Aorta (tissue), 5 donors: ENCODE measurements at places on chromosomes 16 and 17. TPM values are rescaled to one million over a fixed set of nuclear protein-coding genes. Genes with fewer than 3 reads are reported as not detected.

GRCh38 chr16:2776500-2777139 is 460 bp downstream of the ELOB start:
- peak; percentile 58 for DNase-seq

DNA sequence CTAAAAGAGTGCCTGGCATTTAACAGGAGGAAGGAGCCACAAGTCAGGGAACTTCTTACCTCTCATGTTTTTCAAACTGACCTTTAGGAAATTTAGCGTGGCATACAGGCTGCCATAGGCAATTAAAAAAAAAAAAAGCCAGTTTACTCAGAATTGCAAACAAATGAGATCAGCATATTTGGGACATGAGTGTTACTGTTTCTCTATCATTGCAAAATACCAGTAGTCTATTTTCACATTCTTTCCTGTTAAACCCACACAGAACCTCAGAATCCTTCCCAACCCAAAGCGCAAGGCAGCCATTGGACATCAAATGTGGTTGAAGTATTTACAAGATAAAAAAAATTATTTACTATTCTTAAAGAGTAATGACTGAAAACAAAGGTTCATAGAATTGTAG is 366.4 kb upstream of the DYNLRB2 start:
- no peak for DNase-seq

GRCh38 chr16:81080233-81080632 is 3.2 kb upstream of the C16orf46 start:
- no peak for DNase-seq

Gene TM4SF5
- total RNA-seq: not detected

DNA sequence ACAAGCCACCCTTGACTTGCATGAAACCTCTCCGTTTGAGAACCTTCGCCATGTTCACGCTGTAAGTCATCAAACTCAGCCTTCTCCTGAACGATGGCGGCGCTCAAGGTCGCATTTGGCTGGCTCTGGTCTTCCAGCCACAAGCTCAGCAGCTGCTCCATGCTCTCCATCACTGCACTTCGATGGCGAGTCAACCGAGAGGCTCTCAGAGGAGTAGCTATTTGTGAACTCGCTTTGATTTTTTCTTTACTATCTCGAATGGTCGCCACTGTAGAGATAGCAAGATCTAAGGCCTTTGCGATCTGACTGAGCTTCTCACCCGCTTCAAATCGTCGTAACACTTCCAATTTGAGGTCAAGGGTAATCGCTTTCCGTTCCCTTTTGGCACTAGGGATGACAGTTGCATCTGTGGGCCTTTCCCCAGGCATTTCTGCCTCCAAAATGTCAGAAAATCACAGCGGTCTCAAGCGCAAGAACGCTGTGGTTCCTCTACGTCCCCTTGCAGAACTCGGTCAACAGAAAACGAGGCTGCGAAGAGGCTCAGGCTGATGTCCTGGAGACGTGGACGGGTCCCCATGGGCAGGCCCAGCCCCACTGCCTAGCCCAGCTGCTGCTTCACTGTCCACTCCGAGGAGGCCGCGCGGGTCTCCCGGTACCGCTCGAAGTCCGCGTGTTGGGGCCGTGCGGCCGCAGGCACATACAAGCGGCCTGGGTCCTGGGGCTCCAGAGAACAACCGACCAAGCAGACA is 23.1 kb downstream of the DEF8 start:
- DNase-seq: peak; percentile 62

DNA sequence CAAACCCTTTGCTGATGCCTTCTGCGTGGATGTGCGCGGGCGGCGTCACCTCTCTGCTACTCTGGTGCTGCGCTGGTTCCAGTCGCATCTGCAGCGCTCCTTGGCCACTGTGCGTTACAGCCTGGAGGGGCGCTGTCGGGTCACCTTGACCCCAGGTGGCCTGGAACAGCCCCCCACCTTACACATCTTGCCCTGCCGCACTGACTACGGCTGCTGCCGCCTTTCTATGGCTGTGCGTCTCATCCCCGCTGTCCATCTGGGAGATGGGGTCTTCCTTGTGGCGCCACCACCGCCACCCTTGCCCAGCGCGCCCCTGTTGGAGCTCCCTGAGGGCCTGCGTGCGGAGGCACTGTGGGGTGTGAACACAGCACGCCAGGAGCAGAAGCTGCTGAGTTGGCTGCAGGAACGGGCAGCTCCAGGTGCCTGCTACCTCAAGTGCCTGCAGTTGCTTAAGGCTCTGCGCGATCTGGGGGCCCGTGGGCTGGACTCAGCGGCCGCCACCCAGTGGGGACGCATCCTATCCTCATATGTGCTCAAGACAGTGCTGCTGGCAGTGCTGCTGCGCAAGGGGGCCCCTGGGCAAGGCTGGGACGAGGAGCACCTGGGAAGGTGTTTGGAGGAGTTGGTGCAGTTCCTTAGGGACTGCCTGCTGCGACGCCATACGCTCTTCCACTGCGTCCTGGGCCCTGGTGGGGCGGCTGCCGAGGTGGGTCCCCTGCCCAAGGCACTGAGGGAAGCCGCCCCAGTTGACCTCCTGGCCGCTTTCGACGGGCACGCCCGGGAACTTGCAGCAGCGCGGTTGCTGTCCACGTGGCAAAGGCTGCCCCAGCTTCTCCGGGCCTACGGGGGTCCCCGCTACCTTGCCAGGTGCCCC is 1.6 kb downstream of the ITPRIPL2 start:
- no peak for DNase-seq

DNA sequence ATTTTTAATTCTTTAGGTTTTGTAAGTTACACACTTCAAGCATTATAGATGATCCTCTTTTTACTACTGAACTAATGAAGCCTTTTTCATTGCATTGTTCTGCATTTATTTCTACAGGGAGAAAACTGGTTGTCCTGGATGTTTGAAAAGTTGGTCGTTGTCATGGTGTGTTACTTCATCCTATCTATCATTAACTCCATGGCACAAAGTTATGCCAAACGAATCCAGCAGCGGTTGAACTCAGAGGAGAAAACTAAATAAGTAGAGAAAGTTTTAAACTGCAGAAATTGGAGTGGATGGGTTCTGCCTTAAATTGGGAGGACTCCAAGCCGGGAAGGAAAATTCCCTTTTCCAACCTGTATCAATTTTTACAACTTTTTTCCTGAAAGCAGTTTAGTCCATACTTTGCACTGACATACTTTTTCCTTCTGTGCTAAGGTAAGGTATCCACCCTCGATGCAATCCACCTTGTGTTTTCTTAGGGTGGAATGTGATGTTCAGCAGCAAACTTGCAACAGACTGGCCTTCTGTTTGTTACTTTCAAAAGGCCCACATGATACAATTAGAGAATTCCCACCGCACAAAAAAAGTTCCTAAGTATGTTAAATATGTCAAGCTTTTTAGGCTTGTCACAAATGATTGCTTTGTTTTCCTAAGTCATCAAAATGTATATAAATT is 53.0 kb downstream of the TUBD1 start:
- no peak for DNase-seq

- DNase-seq: peak; percentile 42
Measured at GRCh38 chr16:85832570-85833218, 33.2 kb downstream of the COX4I1 start.

Gene CBX4
- total RNA-seq: 10.7 TPM

Gene PRDM7
- not detected for total RNA-seq

GRCh38 chr17:42407289-42407836 is 15.7 kb downstream of the CAVIN1 start:
- peak; percentile 86 for DNase-seq

Gene KRT12
- not detected for total RNA-seq

- DNase-seq: peak; percentile 69
Measured at GRCh38 chr17:79080761-79081290, 6.2 kb downstream of the ENGASE start.

Gene GDPD1
- 3.8 TPM for total RNA-seq

Gene MRPS7
- total RNA-seq: 26.6 TPM

GRCh38 chr16:17359788-17360390 is 110.9 kb downstream of the XYLT1 start:
- DNase-seq: no peak

- no peak for DNase-seq
Measured at GRCh38 chr17:40352779-40353394, 11.7 kb downstream of the GJD3 start.

GRCh38 chr17:76005263-76006149 is 4.9 kb downstream of the CDK3 start:
- DNase-seq: peak; percentile 89

Gene ZNF200
- 8.1 TPM for total RNA-seq

Gene CRLF3
- total RNA-seq: 11.3 TPM

Gene ASPHD1
- 0.39 TPM for total RNA-seq

Gene DDX52
- 25.2 TPM for total RNA-seq

GRCh38 chr17:39919087-39919683 is 750 bp upstream of the GSDMB start:
- no peak for DNase-seq

Gene FAM171A2
- 0.45 TPM for total RNA-seq

DNA sequence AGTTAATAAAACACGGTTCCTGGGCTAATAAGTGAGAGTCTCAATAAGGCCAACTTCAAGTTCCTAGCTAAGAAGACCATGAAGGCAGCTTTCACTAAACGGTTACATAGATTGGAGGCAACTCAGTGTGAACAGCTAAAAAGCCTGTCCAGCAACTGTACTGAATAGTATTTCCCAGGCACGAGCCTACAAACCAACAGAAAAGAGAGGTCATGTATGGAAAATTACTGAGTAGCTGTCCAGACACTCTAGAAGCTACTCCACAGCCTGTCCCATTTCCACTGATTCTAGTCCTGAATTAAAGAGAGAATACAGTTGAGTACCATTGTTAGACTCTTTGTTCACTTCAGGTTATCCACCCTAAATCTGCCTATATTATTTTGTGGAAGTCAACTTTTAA is 36.5 kb upstream of the C17orf78 start:
- no peak for DNase-seq

Gene MYADML2
- total RNA-seq: not detected

DNA sequence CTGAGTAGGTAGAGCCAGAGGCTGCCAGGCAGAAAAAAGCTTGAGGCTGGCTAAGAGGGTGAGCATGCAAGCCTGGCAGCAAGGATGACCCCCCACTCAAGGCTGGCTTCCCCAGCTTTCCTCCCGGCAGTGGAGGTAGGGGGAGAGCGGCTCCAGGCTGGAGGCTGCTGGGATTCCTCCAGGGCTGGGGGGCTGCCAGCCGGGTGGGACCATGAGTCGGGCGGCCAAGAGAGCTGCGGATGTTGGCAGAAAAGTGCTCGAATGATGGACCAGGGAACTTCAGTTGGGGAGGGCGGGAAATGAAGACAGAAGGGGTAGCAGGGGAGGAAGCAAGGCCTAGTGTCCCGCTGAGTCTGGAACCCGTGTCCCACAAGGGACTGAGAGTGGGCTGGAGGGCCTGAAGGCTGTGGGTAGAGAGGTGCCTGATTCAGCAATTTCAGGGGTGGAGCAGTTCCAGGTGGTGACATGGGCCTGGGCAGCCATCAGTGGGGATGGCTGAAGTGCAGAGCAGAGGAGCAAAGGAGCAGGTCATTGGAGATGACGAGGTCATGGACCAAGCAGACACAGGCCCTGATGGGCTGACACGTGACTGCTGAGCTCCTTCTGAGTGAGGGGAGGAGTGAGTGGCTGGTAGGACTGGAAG is 20.3 kb downstream of the HSD11B2 start:
- DNase-seq: no peak

DNA sequence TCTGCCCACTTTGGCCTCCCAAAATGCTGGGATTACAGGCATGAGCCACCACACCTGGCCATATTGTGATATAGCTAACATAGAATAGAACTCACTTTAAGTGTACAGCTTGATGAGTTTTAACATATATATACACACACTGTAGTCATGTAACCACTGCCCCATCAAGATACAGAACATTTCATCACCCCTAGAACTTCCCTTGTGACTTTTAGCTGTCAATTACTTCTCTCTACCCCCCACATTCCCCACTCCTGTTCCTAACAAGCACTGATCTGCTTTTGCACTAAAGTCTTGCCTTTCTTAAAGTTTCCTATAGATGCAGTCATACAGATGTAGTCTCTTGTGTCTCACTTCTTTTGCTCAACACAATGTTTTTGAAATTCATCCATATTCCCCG is 93.1 kb downstream of the PITPNC1 start:
- DNase-seq: no peak

GRCh38 chr16:81830845-81831540 is 51.9 kb downstream of the PLCG2 start:
- DNase-seq: no peak

GRCh38 chr16:25097276-25097975 is 14.1 kb upstream of the LCMT1 start:
- no peak for DNase-seq

GRCh38 chr17:1123921-1124715 is 55.7 kb downstream of the ABR start:
- DNase-seq: no peak

GRCh38 chr17:39999067-39999466 is 16.2 kb upstream of the CSF3 start:
- peak; percentile 26 for DNase-seq

Gene TLCD3A
- total RNA-seq: 8.0 TPM

GRCh38 chr17:8888704-8889302 is 21.3 kb upstream of the PIK3R6 start:
- peak; percentile 67 for DNase-seq

GRCh38 chr17:19343671-19344151 is 18.8 kb downstream of the B9D1 start:
- no peak for DNase-seq

GRCh38 chr16:21708533-21709115 is 44.9 kb downstream of the OTOA start:
- peak; percentile 79 for DNase-seq

Gene FNDC8
- not detected for total RNA-seq

GRCh38 chr16:85436636-85437165 is 176.4 kb upstream of the GSE1 start:
- DNase-seq: peak; percentile 65
